ENCODE measurements at places on chromosomes 16 and 17.

GRCh38 chr17:77002103-77003045 is 134.2 kb downstream of the MGAT5B start:
- no peak for DNase-seq

DNA sequence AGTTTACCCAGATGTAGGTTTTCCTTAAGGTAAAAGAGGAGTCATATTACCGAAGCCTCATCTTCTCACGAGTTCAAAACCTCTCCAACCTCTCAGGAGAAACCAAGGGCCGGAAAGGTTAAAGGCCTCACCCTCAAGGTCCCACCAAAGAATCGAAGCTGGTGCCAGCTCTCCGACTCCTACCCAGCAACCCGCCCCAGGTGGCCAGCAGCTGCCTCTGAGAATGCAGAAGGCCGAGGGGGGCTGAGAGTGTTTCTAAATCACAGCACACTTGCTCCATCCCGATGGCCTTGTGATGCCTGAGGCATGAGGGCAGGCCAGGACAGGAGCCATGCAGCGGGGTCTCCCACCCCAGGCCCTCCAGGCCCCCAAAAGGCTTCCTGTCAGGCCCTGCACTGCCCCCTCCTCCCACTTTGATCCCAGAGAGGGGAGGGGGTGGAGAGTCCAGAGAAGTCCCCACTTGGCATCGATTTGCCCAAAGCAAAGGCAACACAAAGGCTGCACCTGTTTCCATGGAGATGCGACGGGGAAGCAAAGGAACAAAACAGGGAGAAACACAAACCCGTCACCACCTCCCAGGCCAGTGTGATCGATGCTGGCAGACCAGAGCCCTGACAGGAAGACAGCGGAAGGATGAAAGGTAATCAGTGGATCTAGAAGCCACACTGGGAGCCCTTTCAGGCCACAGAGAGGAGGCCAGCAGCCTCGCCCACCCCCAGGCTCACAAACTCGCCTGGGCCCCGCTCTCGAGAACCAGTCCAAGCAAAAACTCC is 39.0 kb downstream of the CUEDC1 start:
- DNase-seq = no peak

DNA sequence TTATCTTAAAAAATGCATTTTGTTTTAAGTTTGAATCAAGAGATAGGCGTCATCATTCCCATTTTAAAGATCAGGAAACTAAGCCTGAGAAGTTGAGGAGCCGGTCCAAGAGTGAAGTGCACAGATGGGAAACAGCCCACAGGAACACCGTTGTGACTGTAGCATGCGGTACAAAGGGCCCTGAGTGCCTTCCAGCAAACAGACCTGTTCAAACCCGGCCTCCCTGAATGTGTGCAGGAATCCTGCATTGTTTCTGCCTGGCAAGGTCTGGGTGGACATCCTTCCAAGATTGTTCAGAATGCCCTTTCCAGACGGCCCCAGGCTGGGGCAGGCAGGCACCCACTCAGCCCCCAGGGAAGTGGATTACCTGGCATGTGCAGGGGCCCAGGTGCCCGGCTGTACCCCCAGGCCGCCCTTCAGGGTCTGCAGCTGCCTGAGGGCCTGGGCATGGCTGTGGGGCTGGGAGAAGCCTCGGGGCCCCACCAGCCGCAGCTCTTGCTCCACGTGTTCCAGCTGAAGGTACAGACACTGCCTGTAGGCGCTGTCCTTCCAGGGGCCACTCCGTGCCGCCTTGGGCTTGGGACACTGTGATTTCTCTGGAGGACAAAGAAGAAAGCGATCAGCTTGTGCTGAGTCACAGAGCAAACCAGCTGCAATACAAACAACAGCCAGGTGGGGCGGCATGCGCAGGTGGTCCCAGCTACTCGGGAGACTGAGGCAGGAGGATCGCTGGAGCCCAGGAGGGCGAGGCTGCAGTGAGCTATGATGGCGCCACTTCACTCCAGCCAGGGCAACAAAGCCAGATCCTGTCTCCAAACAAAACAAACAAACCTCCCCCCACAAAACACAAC is 45.0 kb upstream of the GCSH start:
- DNase-seq = peak; percentile 18

- DNase-seq = no peak
Measured at GRCh38 chr16:12339686-12340085, 363.2 kb downstream of the SNX29 start.

GRCh38 chr17:65018610-65019316 is 37.8 kb downstream of the GNA13 start:
- DNase-seq = no peak

- DNase-seq = no peak
Measured at GRCh38 chr16:19130385-19130784, 16.6 kb downstream of the ITPRIPL2 start.

DNA sequence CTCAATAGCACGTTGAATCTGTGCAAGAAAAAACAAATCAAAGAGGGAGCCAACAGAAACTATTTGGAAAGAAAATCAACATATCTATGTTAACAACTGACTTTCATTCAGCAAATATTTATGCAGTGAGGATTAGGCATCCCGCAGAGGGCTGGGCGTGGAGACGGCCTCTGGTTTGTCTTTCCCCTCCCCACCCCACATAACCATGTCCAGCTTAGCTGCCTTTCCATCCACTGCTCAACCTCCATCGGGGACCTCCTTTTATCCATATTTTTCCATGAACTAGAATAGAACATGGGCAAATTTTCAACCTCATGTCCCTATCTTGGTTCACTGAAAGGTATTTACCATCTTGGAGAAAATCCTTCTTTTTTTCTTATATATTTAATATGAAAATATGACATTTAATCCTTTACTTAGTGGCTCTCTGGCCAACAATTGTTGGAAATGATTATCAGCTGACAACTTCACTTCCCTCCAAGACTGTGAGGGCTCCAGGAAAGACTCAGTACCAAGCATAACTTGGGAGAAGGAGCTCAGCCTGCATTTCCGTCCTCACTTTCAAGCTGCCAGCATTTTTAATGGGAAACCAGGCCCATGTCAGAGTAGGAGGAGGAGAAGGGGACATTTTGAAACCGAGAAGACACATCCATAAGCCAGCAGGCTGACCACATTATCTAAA is 462.6 kb upstream of the MAF start:
- no peak for DNase-seq

DNA sequence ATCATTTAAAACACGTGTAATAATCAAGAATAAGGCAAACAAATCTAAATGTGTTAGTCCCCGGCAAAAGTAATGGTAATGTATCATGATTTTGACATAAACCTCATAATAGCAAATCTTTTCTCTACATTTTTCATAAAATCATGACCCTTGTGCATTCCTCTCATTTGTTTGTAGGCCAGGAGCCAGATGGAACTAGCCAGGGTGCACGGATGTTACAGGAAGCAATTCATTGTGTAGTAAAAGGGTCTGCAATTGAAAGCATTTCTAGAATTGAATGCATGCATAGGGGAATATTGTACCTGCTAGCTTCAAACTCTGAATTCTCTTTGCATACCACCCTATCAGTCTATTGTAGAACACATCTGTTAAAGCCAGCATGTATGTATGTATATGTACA is 66.6 kb downstream of the CNTNAP4 start:
- DNase-seq = no peak

GRCh38 chr16:89453501-89454321 is 36.6 kb downstream of the ANKRD11 start:
- peak; percentile 54 for DNase-seq

GRCh38 chr17:80460429-80460834 is 16.0 kb downstream of the NPTX1 start:
- DNase-seq = no peak

- DNase-seq = no peak
Measured at GRCh38 chr17:1174263-1174880, 5.4 kb downstream of the ABR start.

All from NB4 (cell line).